ENCODE measurements at places on chromosomes 13 and 19. TPM values are rescaled to one million over a fixed set of nuclear protein-coding genes. Genes with fewer than 3 reads are reported as not detected.

The TEX26 gene
- polyA plus RNA-seq, result not detected

The CEACAM7 gene
- not detected for polyA plus RNA-seq

GRCh38 chr19:58558623-58559274, 338 bp upstream of the UBE2M start:
- DNase-seq, result peak; percentile 93

DNA sequence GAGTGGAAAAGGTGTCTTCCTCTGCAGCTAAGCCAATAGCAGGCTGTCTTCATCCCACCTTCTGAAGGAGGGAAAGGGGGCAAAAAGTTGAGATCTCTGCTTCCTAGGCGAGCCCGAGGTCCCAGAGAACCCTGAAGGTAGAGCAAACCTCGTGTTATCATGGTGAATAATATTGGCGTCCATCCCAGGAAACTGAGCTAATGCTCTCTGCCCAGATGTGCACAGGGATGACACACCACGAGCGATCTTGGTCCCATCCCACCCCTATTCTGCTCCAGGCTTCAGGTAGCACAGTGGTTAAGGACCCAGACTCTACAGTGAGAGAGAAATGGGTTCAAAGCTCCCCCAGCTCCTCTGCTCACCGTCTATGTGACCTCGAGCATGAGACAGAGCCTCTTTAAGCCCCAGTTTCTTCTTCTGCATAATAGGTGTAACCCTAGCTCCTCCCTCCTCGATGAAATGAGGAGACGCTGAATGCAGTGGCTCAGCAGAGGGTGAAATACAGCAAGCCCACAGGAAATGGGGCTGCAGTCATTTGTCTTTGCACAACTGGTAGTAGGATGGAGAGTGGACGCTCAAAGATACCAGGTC, 9.9 kb upstream of the CEACAM20 start:
- no peak for DNase-seq

- no peak for DNase-seq
Observed at GRCh38 chr13:113641426-113641825, 16.6 kb downstream of the ATP4B start.

DNA sequence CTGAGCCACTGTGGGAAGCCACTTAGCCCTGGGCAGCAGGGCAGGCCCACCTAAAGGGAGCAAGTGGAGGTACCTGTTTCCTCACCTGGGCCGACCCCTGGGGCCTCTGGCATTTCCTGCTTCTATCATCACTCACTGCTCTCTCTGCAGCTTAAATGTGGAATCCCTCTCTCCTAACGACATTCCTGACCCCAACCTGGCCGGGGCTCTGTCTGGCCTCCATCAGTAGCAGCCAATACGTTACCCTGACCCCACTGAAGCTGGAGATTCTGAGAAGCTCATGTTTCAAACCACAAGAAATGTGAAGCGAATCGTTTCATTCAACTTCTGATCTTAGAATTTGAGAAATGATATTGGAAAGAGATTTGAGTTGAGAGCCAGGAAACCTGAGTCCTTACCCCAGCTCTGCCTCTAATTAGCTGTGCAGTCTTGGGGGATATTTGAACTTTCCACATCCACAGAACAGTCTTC, 39.9 kb downstream of the DOCK9 start:
- DNase-seq, result no peak

The ZNF491 gene
- polyA plus RNA-seq, result 1.3 TPM

- DNase-seq, result no peak
Observed at GRCh38 chr13:79340490-79340889, 65.6 kb downstream of the RBM26 start.

DNA sequence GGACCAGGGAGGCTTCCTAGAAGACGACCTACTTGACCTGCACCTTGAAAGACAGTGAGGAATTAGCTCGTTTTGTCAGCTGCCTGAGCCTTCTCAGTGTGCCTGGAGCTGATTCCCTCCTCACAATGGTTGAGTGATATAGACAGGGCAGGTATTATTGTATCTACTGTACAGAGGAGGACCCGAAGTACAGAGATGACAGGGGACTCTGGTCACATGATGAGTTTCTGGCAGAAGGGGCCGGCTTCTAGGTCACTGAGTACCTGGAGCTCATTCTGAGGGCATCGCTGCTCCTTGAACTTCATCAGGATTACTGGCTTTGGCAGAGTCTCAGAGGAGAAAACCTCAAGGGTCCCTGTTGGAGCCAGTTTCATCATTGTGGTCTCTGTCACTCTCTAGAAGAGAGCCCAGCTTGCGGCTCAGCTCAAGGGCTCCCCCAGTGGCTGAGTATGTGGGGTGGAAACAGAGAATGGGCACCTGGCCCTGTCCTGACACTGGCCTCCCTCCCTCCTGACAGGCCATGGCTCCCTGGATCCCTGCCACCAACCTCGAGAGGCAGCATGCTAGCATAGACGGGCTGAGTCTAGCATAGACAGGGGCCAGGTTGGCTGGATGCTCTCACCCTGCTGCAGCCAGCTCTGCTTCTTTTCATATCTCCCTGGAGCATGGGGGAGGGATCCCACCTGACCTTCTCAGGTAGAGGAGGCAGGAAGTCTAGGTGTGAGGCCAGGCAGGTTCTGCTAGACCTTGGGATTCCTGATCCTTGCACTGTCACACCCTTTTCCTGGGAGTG, 38.7 kb downstream of the NFIX start:
- DNase-seq, result no peak

- DNase-seq, result no peak
Observed at GRCh38 chr19:16404396-16404795, 67.4 kb downstream of the EPS15L1 start.

GRCh38 chr13:97240788-97241734, 18.9 kb downstream of the MBNL2 start:
- DNase-seq, result no peak

GRCh38 chr19:14337510-14337909, 43.7 kb upstream of the ADGRE5 start:
- DNase-seq, result no peak

DNA sequence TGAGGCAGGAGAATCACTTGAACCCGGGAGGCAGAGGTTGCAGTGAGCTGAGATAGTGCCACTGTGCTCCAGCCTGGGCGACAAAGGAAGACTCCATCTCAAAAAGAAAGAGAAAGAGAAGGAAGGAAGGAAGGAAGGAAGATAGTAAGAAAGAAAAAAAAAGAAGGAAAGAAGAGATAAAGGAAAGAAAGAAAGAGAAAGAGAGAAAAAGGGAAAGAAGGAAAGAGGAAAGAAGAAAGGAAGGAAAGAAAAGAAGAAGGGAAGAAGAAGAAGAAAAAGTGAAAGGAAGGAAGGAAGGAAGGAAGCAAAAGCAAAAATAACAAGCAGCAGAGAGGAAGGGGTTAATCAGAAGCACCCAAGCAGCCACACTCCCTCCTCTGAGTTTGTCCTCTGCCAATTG, 32.1 kb downstream of the NWD1 start:
- DNase-seq, result no peak

DNA sequence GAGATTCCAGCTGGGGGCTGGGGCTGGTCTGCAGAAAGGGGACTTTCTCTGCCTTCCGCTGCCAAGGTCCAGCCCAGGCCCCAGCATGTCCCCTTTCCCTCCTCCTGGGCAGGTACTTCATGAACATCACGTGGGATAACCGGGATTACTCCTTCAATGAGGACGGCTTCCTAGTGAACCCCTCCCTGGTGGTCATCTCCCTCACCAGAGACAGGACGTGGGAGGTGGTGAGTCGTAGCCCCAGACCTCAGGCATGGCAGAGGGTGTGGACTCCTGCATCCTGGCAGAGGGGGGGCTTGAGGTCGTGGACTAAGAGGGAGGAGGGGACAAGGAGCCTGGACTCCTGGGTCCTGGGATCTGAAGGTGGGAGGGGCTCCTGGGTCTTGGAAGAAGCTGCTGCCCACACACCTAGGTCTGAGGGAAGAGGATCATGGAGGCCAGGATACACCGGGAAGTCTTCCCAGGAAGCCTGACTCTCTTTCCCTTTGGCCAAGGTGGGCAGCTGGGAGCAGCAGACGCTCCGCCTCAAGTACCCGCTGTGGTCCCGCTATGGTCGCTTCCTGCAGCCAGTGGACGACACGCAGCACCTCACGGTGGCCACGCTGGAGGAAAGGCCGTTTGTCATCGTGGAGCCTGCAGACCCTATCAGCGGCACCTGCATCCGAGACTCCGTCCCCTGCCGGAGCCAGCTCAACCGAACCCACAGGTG, 20.6 kb downstream of the GRIN2D start:
- no peak for DNase-seq

DNA sequence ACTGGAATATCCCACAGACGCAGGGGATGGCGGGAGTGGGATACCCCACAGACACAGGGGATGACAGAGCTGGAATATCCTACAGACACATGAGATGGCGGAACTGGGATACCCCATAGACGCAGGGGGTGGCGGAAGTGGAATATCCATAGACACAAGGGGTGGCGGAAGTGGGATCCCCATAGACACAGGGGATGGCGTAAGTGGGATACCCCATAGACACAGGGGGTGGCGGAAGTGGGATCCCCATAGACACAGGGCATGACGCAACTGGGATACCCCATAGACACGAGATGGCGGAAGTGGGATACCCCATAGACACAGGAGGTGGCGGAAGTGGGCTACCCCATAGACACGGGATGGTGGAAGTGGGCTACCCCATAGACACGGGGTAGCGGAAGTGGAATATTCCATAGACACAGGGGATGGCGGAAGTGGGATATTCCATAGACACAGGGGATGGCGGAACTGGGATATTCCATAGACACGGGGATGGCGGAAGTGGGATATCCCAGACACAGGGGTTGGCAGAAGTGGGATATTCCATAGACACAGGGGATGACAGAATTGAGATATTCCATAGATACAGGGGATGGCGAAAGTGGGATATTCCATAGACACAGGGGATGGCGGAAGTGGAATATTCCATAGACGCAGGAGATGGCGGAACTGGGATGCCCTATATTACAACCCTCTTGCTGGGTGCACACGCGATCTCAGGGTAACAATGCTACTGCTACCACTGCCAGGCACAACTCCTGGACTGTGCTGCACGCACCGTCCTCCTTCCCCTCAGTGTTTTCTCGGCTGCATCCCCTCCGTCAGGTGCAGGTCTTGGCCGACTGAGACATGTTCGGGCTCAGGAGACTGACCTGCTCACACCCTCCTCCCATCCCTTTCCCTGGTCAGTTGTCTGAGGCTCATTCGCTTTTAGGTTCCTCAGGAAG, 28.1 kb downstream of the ZNF787 start:
- no peak for DNase-seq

The TMEM272 gene
- polyA plus RNA-seq, result not detected

- DNase-seq, result no peak
Observed at GRCh38 chr13:27775943-27776342, 16.3 kb upstream of the GSX1 start.

DNA sequence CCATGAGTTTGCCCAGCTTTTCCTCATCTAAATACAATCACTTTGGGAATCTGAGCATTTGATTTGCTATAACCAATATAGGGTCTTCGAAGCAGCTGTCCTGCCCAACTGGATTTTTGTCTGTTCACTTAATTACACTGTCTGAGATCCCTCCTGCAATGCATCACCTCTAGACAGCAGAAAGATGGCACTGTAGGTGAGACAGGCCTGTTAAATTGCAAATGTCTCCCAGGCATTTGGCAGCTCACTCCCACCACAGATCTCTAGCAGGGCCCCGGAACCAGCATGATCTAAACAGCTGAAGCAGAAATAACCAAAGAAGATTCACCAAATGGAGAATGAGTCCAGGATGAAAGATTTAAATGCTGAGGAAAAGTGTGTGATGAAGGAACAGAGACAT, 41.9 kb upstream of the SERPINE3 start:
- DNase-seq, result no peak

The KLK15 gene
- not detected for polyA plus RNA-seq

- DNase-seq, result no peak
Observed at GRCh38 chr19:12970070-12970820, 869 bp downstream of the DAND5 start.

- no peak for DNase-seq
Observed at GRCh38 chr13:22110368-22110767, 439.5 kb downstream of the FGF9 start.

The SIGLEC6 gene
- polyA plus RNA-seq, result not detected

The KLHL1 gene
- polyA plus RNA-seq, result not detected

Data from BJ (cell line).